ENCODE measurements at places on chromosomes 11 and 22.

- DNase-seq: no peak
Measured at GRCh38 chr22:48424201-48424627, 1403.5 kb downstream of the BRD1 start.

GRCh38 chr11:82867495-82868082, 32.6 kb downstream of the PRCP start:
- peak; percentile 44 for DNase-seq

- no peak for DNase-seq
Measured at GRCh38 chr11:108670451-108670850, 5.6 kb downstream of the DDX10 start.

- no peak for DNase-seq
Measured at GRCh38 chr22:29992341-29993275, 87.7 kb upstream of the HORMAD2 start.

- DNase-seq: no peak
Measured at GRCh38 chr22:36237462-36238372, 1.6 kb downstream of the APOL2 start.

DNA sequence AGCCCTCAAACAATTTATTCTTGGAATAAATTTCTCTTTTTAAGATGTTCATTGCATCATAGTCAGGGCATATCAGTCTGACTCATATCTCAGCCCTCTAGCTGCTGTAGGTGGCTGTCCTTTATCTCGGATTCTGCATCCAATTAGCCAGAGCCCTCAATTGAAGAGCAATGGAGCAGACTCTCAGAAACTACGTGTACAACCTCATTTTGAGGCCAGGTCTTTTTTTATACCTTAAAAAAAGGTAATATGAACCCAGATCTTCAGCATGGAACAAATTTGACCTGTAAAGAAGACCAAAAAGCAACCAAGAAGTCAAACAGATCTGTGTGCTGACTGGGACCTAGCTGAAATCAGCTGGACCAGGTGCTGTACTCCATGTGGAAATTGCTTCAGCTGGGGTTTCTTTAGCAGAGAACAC, 8.7 kb downstream of the OR52A5 start:
- no peak for DNase-seq

DNA sequence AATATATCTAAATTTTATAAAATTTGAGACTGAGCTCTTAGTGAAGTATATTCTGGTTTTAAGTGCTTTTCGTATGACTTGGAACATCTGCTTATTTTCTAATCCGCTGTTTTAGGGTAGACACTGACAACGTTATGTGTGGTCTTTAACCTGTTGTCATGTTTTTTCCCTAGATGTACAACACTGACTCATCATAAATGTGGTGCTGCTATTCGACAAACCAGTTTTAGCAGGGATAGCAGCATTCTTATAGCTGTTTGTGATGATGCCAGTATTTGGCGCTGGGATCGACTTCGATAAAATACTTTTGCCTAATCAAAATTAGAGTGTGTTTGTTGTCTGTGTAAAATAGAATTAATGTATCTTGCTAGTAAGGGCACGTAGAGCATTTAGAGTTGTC, 23.8 kb upstream of the HIKESHI start:
- no peak for DNase-seq

DNA sequence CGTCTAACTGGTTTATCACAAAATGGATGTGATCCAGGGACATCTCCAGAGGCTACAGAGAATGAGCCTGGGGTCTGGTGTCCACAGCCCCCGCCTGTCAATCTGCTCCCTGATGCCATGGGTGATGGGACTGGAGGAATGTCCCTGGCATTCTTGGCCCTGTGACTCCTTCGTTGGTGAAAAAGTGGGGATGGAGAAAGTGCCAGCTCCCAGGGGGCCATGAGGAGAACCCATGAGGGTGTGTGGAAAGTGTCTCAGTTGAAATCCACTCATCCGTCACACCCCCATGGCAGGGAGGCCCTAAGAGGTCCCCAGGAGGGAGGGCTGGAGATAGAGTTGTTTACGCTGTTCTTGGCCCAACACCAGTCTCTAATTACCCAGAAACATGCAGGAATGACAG, 322.0 kb downstream of the CTTN start:
- no peak for DNase-seq

DNA sequence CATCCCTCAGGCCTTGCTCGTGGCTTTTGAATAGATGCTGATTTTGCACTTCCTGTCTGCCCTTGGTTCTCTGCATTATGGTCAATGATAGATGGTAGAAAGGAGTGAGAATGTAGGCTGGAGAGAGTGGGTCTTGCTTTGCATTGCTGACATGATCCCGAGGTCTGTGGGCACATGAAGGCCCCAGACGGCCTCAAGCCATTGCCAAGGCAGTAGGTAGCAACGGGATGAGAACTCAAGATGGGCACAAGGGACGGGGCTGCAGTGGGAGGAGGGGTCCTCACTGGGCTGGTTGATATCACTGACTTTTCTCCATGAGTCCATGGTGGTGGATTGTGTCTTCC, 54.0 kb downstream of the GAB4 start:
- DNase-seq: no peak

GRCh38 chr11:78470861-78471442, 53.3 kb upstream of the GAB2 start:
- DNase-seq: no peak

GRCh38 chr11:123822032-123822431, 15.9 kb upstream of the OR6M1 start:
- no peak for DNase-seq

DNA sequence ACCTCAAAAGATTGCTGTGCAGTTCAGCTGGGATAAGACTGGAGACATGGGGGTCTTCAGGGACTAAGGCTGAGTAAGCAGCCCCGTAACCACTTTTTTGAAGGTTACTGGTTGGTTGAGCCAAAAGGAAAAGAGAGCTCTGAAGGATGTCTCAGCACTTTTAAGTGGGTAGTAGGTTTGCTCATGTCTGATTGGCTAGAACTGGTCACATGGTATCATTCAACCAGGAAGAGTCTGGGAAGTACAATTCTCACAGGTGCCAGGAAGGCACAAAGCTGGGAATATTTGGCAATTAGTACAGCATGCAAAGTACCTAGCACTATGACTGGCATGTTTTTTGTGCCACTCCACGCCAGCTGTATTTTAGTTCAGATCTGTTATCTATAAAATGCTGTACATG, 58.1 kb downstream of the SNX19 start:
- no peak for DNase-seq

GRCh38 chr11:122749005-122749687, 89.2 kb upstream of the CRTAM start:
- DNase-seq: peak; percentile 63

DNA sequence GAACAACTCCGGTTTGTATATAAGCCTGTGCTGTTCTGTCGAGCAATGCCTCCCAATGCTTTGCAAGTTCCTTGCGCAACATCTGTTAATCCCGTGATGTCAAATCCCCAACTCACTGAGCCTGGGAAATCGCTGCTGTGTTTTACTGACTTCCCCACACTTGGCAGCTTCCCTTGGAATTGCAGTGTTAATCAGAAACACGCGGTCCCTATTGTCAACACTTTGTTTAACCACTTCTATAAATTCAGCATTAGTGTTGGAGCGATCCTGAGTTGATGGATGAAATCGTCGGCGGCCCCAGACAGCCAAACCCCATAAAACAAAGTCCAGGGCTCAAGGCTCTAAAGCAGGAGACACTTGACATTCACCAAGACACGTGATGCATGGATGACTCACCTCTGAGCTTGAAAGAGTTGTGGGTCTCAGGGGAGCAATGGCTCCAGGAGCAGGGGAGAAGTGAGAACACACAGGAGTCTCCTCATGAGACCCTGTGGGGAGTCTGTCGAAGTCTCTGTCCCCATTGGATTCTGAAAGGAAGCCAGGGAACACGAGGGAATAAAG, 555.3 kb downstream of the MIAT start:
- DNase-seq: no peak

DNA sequence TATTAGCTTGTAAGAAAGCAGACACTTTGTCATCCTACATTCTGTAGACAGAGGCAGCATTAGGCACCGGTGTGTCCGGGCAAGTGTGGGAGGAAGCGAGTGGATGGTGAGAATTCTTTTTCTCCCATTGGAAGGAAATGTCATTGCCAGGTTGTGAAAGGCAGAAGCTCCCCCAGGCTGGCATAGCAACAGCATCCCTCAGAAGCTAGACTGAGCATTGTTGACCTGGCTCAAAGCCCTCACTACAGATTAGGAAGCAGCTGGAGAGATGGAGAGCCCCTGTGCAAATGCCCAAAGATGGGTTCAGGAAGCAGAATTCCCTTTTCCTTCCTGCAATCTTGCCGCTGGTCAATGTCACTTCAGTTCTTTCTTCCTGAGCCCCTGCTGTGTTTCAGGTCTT, 1299.3 kb downstream of the TBC1D22A start:
- no peak for DNase-seq

- no peak for DNase-seq
Measured at GRCh38 chr11:11948242-11948947, 60.0 kb downstream of the DKK3 start.

DNA sequence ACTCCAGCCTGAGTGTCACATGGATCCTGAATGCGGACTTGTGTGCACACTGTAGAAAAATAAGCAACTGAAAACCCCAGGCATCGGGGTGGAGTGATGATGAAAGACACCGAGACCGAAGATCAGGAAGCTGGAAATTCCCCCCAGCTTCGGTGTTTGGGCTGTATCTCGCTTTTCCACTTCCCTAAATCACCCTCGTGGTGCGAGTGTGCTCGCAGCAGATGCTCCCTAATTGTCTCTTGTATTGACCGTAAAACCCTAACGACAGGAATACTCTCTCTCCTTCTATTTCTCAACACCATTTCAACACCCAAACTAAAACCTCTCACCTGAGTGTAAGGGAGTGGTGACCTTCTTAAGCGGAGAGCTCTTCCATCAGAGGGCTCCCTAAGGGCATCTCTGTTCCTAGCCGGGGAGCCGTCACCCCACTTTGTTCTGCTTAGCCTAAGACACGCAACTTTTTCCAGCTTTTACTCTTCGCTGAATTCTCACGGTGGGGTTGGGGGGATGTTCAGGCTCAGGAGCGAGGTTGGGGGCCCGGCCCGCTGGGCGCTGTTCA, 635 bp upstream of the GRK3 start:
- DNase-seq: no peak

DNA sequence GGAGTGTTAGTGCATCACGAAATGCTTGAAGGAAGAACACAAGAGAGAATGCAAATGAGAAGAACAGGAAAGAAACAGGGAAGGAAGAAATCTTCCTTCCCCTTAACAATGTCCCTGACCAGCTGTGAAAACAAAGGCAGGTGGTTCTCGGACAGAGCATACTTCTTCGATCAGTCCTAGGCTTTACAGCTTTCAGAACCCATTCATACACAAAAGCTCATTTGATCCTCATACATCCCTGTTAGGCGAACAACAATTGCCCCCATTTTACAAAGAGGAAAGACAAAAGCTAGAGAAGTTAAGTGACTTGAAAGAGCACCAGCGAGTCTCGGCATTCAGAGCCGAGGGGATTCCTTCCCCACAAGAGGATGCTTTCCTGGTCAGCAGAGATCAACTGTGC, 57.2 kb upstream of the LRRC55 start:
- DNase-seq: no peak

DNA sequence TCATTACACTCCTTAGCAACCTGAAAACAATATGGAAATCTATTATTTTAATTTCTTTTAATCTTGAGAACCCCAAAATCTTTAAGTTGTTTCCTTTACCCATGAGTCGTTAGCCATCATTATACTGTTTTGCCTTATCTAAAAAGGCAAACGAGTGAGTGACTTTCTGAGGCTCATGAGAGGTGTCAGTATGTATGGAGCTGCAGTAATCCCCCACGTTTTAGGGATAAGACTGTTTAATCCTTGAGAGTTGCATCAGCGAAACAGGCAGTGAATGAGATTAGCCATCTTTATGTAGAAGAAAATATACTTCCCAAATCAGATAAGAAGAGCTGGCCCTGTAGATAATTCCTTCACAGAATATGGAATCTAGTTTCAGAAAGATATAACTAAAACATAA, 1147.0 kb downstream of the DLG2 start:
- DNase-seq: no peak

DNA sequence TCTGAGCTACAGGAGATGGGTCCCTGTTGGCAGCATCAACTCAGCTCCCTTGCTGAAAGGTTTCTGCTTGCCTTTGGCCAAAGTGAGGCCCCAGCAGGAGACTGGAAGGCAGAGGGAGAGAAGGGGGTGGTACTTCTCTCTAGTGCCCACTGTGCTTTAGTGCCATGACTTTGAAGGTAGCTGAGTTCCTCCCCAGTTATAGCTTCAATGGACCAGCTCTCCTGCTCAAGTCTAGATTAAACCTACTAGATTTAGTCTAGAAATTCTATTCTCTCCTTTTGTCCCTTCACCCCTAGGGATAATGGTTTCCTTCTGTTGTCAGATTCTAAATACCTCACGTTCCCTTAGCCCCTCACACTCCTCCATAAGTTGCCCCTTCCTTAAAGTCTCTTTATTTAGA, 119.2 kb downstream of the TIMP3 start:
- no peak for DNase-seq

GRCh38 chr22:35582218-35582860, 34.8 kb downstream of the MB start:
- DNase-seq: no peak

GRCh38 chr11:129119036-129119435, 73.1 kb downstream of the ARHGAP32 start:
- no peak for DNase-seq

DNA sequence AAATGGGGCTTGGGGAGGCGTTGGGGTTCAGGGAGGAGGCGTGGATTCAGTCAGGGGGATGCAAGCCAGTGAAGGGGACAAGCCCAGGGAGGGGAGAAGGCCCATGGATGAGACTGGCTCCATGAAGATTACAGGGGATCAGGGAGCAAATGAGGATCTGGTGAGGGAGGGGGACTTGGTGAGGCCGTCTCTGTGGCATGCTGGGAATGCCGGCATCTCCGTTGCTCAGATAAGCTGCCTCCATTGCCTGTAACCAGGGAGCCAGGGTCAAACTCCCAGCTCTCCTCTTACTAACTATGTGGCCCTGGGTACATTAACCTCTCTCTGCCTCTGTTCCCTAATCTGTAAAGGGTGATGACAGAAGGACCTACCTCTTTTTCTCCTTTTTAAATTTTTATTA, 38.7 kb downstream of the TPBGL start:
- DNase-seq: no peak

GRCh38 chr11:2540992-2541680, 96.3 kb downstream of the KCNQ1 start:
- no peak for DNase-seq

- DNase-seq: no peak
Measured at GRCh38 chr11:98536023-98536422, 484.7 kb upstream of the CNTN5 start.

- no peak for DNase-seq
Measured at GRCh38 chr11:69010361-69010891, 2.6 kb downstream of the MRGPRF start.

DNA sequence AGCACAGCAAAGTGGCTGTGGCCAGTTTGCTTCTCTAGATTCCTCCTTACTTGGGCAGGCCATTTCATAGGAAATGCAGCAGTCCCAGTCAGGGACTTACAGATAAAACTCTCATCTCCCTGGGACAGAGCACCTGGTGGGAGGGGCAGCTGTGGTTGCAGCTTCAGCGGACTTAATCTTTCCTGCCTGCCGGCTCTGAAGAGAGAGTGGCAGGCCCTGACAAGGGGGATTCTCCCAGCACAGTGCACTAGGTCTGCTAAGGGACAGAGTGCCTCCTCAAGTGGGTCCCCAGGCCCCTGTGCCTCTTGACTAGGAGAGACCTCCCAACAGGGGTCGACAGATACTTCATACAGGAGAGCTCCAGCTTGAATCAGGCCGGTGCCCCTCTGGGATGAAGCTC, 1649.1 kb downstream of the LRRC4C start:
- DNase-seq: no peak
